Right lobe of liver (tissue), 6 donors: ENCODE measurements at places on chromosomes 2 and 18. TPM values are rescaled to one million over a fixed set of nuclear protein-coding genes. Genes with fewer than 3 reads are reported as not detected.

Gene NIFK
- 13.9 TPM for total RNA-seq

Gene UGT1A8
- 0.51 TPM for total RNA-seq

Gene ADD2
- 0.14 TPM for total RNA-seq

Gene IGFBP2
- total RNA-seq, result 376 TPM

Gene WIPF1
- 6.6 TPM for total RNA-seq

DNA sequence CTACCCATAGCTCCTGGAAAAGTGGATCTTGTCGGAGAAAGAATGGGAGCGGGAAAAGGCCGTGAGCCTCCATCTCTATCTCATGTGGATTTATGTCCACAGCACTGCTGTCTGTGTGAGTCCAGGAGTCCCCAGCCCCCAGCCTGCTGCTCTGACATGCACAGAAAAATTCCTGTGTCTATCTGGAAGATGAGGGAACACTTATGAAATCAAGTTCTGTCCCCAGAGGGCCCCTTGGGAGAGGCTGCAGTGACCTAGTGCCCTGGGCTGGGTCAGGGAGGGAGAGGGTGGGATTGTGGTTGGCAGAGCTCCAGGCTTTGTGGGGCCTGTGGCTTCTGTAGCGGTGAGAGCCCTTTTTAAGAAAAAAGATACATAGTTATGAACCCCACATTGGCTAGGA lies 37.6 kb downstream of the HJURP start:
- peak; percentile 33 for DNase-seq

DNA sequence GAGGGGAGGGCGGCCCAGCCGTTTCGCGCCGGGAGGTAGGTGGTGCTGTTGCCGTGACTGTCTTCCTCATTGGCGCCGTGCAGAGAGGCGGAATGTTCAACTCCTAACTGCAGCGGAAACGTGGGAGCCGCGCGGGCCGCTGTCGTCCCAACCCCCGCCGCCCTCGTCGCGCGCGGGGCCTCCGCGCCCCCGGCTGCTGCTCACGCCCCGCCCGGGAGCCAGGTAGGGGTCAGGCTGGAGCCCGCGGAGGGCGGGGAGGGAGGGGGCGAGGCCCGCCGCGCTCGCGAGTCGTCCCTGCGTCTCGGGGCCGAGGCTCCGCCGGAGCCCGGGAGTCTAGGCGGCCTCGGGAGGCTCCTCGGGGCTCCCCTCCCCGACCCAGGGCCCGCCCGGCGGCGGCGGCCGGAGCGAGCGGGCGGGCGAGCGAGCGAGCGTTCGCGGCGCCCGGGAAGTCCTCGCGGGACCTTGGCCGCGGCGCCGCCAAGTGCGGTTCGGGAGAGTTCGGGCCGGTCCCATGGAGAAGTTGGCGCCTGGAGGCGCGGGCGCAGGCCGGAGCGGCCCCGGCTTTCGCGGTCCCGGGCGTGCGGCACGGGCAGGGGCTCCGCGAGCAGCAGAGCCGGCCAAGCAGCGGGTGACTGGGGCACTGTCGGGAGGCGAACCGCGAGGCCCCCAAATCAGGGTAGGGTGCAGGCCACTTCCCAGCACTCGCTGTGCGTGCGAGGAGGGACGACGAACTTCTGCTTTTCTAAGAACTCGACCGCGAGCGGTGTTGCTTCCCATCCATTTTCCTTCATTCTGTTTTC lies at the start of gene MAP3K20:
MAP3K20 (plus strand) TSS at position 66 of the 800 bp plus-strand sequence. CDS start 15,186 bp downstream, outside the sequence.
- DNase-seq, result peak; percentile 83

DNA sequence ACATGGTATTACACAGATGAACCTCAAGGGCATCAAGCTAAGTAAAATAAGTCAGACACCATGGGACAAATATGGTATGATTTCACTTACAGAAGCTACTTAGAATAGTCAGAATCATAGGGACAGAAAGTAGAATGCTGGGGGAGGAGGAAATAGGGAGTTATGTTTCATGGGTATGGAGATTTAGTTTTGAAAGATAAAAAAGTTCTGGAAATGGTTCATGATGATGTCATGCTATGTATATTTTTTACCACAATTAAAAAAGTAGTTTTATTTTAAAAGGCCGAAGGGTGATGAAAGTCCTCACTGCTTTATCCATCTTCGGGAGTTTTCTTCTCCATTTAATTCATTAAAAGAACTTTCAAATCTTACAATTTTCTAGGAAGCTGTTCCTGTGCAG lies 181.9 kb downstream of the CALCRL start:
- DNase-seq, result no peak

GRCh38 chr18:44065206-44065605 lies 615.5 kb upstream of the SETBP1 start:
- no peak for DNase-seq

DNA sequence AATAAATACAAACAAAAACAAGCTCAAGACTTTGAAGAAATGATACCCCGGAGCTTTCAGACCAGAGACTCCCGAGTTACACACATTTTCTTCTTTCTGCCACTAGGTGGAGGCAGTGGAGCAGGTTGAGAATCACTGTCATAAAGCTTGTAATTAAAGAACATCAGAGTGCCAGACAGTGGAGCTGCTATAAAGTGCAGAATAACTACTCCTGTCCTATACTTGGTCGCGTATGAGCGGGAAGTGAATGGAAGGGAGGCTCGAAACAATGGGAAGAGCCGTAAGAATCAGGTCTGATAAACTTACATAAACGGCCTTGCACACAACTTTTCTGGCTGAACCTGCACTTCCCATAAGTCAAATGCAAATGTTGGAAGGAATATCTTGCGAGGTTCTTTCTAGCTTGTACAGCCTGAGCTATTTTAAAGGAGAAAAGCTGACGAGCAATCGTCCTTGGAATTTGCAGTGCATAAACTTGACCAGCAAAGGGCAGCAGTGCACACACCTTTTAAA lies 189.0 kb downstream of the RPIA start:
- no peak for DNase-seq

- DNase-seq, result peak; percentile 61
Measured at GRCh38 chr2:202375033-202375608, 1.0 kb upstream of the BMPR2 start.

GRCh38 chr2:62315476-62315875 lies 119.6 kb downstream of the B3GNT2 start:
- no peak for DNase-seq

- DNase-seq, result no peak
Measured at GRCh38 chr2:94872088-94872618, 923 bp downstream of the TEKT4 start.

DNA sequence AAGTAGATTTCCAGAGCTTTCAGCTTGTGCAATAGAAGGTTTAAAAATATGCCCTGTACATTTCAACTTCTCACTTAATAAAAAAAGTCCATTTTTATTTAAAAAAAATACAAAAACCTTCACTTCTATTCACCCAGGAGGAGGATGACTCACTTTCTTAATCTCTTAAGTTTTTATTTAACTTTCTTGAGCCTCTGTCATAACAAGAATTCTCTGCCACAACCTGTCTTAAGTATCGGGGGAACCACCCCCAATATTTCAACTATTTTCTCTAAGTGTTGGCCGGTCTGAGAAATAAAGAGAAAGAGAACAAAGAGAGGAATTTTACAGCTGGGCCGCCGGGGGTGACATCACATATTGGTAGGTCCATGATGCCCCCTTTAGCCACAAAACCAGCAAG lies 58.4 kb downstream of the LRATD1 start:
- no peak for DNase-seq

DNA sequence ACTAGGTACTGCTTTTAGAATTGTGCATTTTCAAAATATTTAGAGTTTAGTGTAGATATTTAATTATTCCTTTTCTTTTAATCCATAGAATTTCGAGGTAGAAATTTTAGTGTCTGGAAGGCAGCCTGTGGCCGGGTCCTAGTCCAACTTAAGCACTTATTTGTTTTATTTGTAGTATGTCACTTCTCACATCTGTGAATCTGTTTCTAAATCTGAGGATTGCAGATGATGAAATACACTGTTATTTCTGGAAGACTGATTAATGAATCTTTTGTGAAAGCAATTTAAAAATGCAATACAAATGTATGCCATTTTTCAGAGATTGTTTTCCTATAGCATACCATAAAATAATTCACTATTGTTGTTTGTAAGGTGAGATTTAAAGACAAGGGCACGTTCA lies 483.9 kb upstream of the TRIB2 start:
- DNase-seq, result no peak

- DNase-seq, result no peak
Measured at GRCh38 chr2:73176205-73176880, 26.0 kb upstream of the NOTO start.

DNA sequence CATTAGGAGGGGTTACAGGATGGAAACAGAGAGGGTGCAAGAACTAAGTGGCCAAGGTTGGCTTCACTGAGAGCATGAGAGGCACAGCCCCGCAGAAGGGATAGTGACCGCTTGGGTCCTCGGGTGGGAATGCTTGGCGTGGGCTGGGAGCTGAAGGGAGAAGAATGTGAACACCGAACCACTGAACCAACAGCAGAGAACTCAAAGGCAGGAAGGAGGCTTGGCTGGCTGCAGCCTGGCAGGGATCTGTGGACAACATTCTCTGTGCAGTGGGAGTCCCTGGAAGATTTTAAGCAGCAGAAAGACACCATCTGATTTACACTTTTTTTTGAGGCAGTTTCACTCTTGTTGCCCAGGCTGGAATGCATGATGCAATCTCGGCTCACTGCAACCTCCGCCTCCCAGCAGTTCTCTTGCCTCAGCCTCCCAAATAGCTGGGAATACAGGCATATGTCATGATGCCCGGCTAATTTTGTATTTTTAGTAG lies 33.9 kb downstream of the SOWAHC start:
- DNase-seq, result no peak

DNA sequence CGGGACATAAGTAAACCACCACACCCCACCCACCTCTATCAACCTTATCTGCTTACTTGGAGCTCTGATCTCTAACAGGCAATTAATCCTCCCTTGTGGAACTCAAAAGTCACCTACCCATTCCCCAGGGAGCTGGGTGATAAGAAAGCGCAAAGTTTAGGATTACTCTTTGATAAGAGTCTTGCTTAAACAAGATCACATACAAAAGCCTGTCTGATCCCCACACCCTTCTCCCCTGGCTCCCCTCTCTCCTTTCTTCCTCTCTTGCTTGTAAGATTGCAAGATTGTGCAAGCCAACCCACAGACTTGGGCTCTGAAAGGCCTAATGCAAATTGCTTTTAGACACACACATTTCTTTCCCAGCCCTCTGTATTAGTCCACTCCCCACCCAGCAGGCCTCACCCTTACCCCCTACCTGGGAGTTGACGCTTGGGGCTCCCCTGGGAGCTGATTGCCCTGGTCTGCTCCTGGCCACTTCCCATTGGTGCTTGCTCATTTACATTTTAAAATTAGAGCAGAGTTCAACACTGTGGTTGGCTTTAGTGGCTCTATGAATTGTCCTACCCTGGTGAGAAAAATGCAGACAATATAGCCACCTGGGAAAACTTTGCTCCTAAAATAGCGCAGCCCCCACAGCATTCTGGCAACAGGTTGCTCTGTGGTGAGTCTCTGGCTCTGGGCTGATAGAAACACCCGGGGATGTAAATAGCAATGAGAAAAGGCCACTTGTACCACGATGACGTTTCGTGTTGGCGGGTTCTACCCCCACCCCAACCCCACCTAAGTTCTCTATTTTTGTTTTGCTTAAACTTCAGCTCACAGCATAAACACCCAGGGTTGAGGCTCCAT lies 92.8 kb upstream of the MSH2 start:
- DNase-seq, result no peak

GRCh38 chr2:235085476-235085875 lies 133.7 kb downstream of the SH3BP4 start:
- DNase-seq, result no peak

GRCh38 chr2:236130349-236130998 lies 37.7 kb downstream of the GBX2 start:
- DNase-seq, result no peak

DNA sequence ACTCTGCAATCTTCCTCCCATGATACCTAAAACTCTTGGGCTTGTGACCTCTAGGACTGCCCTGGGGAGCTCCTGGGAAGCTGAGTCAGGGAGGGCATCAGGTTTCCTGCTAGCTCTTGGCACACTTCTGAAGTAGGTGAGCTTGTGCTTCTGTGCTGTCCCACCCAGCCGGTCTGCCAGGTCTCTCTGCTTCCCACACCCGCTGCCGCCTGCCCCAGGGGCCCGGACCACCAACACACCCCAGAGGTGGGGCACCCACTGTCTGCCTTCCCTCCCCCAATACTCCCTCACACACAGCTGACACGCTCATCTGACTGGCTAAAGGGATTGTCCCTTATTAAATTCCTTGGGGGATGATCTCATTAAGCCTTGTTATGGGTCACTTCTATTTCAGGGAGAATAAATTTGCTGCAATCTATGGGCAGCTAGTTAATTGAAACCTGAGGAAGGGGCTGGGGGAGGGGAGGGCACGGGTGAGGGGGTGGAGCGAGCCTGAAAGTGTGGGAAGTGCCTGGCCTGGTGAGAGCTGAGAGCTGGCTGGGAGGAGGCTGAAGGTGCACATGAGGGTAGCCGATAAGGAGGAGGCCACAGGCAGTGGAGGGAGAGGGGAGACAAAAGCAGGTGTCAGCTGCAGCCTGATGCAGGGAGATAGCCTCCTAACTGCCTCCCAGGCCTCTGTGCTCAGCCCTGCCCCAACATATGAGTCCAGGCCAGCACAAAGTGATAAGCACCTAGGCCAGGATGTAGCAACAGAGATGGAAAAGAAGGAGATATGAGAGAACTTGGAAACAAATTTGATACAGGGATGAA lies 48.8 kb downstream of the HAUS1 start:
- no peak for DNase-seq

DNA sequence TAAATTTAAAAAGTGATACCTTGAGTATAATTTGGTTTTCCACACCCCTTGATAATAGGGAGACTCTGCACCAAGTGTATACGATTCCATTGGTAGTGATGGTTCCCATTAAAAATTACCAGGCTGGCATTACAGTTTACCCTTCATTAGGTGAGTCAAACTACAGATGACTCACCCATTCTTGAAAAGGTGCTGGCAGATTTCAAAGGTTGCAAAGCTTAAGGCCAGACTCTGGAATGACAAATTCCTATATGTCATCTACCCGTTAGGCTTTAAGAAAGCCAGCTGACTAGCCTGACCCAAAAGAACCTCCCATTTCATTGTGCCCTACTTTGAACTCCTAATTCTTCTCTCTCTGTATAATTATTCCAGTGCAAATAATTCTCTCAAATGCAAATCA lies 124.4 kb downstream of the LRRTM4 start:
- DNase-seq, result no peak

- no peak for DNase-seq
Measured at GRCh38 chr2:104856973-104857261, 3.0 kb downstream of the POU3F3 start.

GRCh38 chr2:233795735-233796171 lies 17.6 kb downstream of the MROH2A start:
- no peak for DNase-seq

DNA sequence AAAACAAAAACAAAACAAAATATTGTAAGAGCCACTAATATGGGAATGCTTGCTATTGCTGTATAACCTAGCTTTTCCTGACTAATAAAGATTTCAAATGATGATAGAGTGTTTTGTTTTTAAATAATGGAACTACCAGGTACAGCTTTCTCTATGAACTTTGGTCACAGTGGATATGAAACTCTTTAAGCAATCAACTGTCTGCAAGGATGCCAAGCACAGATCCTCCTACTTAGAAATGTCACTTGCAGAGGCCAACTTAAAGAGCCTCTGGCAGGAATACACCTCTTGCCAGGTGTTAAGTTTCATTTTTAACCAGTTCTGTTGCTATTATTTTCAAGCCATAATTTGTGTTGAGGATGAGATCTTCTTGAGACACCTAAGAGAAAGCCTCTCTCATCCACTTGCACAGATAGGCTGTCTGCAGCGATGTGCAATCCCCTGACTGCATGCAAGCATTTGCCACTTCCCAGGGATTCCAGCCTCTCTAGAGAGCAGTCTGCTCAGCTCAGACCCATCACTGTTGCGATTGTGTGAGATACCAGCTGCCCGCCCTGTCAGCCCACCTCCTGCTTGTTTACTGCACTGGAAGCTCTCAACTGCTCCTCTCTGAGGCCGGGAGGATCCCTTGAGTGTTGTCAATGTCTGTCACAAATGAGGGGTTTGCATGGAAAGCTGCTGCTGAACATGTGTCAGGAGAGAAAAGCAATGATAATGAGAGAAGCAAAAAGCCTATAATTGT lies 86.1 kb upstream of the SCG2 start:
- DNase-seq, result no peak
